NCI-H1105 treated with DMSO at 0.1 percent for 48 hours (cell line): ENCODE measurements at places on chromosomes 5 and 9.

DNA sequence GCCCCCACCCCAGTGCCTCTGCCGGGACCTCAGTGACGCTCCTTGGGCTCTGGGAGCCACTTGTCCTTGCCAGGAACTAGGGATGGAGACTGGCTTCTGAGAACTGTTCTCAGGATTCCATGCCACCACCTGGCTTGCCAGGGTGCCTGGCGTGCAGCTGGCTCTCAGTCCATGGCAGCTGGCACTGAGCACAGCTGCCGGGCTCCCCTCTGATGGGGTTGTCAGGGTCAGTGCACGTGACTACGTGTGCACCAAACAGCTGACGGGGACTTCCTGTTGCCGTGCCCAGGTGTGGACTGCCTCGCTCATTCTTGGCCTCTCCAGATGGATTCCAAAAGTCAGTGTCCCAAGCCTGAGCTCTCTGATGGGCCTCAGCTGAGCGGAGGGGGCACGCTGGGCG lies 9.4 kb downstream of the KCNT1 start:
- DNase-seq = peak; percentile 37

GRCh38 chr9:95645992-95646391 lies 129.2 kb upstream of the PTCH1 start:
- DNase-seq = no peak

- DNase-seq = no peak
Observed at GRCh38 chr9:36148311-36149051, 11.9 kb downstream of the GLIPR2 start.

DNA sequence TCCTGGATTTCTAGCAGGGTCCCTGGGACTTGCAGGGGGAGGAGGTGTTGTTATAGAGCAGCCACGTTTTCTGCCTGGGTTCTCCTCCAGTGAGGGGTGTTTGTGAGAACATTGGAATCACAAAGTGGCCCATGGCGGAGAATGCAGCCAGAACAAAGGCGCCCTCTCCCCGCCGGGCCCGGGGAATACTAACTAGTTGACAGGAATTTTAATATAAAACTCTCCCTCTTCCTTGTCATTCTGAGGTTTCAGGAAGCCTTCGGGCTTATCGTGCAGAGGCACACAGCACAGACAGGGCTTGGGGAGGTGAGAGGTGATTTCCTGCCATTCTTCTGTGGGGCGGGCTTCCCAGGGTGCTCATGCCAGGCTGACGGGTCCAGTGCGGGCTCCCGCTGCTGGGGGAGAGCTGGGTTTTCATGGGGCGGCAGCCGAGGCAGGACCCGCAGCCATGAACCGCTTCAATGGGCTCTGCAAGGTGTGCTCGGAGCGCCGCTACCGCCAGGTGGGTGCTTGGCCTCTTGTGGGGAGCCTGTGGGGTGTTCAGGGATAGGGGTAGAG lies 37.7 kb downstream of the RGS3 start:
- DNase-seq = no peak

- no peak for DNase-seq
Observed at GRCh38 chr9:102445181-102445747, 549.9 kb upstream of the CYLC2 start.

DNA sequence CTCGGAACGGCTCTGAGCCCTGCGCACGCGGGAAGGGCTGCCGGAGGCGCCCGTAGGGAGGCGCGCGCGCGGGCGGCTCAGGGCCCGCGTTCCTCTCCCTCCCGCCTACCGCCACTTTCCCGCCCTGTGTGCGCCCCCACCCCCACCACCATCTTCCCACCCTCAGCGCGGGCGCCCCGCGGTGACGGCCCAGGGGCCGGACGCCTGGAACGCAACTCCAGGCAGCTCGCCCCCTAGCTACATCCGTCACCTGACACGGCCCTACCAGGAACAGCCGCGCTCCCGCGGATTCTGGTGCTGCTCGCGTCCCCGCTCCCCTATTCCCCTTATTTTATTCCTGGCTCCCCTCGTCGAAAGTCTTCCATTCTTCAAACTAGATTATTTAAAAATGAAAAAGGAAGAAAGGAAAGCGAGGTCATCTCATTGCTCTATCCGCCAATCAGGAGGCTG lies at the start of gene CDKN2B-AS1:
Gene CDKN2B-AS1, plus strand, starts transcription at position 236 of the 450 bp plus-strand sequence.
- DNase-seq = peak; percentile 90

DNA sequence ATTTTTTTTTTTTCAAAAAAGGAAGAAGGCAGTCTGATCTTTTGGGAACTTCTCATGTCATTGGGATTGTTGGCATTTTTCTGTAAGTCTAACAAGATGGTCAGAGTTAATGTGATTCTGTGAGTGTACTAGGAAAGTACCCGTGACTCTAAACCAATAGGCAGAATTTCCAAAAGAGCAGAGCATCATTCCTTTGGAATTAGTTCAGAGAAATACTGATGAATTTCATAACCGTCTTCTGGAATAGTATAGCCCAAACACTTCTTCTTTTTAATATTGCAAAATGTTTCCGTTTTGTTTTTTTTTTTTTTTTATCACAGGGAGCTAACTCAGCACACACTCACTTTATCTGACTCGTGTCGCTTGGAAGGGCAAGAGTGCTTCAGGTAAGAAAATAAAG lies 407.4 kb downstream of the DTWD2 start:
- DNase-seq = no peak

DNA sequence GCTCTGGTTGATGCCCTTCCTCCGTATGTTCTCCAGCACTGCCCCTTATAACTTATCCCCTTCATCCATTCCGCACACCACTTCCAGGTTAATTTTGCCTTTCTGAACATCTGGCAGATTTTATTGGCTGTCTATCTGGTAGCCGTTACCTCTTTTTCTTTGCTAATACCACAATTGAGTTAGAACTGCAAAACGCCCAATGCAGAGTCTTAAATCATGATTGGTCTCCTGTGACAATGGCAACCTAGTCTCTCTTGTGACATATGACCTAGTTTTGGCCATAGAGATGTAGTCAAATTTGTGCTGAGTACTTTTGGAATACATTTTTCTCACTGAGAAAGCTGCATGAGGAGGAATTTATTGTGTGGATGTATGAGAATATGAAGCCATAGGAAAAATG lies 365.7 kb upstream of the PRR16 start:
- DNase-seq = no peak

DNA sequence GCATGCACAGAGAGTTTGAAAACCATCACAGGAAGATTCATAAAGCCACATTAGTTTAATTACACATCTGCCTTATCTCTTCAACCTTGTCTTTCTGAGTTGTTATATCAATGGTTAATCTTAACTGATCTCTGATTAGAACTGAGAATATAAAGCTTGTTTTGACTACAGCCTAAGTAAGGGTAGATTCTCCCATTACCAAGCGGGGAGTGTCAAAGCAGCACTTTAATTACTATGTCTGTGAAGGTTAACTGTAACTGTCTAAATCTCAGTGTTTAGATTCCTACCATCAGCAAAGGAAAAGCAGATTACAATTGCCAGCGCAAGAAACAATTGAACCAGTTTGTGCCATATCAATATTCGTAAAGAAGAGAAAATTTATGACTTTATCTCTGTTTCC lies 348.7 kb downstream of the CDH12 start:
- DNase-seq = no peak
